ENCODE measurements at places on chromosomes 6 and 20. TPM values are rescaled to one million over a fixed set of nuclear protein-coding genes. Genes with fewer than 3 reads are reported as not detected.

GRCh38 chr6:146785001-146785585, 186.3 kb downstream of the ADGB start:
- no peaks in the 10 kb centered on the region for H3K36me3 ChIP-seq
- no peaks in the 10 kb centered on the region for H3K27me3 ChIP-seq
- no peak overlapping the region for H3K27ac ChIP-seq
- H3K4me3 ChIP-seq, result no peak overlapping the region

GRCh38 chr6:5174756-5175549, 85.8 kb downstream of the LYRM4 start:
- DNase-seq, result no peak
- peaks cover 59% of the 10 kb centered on the region for H3K4me1 ChIP-seq
- H3K4me3 ChIP-seq, result peak overlapping the region; percentile 19
- H3K27me3 ChIP-seq, result no peaks in the 10 kb centered on the region
- peak overlapping the region; percentile 82 for H3K27ac ChIP-seq

DNA sequence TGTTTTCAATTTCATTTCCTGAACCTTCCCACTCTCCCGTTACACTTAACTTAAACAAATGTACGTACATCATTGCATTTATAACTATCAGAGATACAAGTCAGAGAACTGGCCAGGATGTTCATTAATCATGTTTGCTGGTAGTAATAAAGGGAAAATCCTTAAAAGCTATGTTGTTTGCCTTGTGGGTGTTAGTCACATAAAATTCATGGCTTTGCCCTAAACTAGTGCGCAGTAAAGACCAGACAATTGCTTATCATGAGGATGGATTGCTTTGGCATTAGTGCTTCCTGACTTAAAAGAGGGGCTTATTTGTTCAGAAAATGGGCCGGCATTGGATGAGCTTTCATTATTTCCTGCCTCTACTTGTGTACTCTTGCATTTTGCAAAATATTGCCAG, 1037.3 kb upstream of the FLRT3 start:
- H3K27me3 ChIP-seq, result no peaks in the 10 kb centered on the region
- DNase-seq, result no peak
- no peaks in the 10 kb centered on the region for H3K4me1 ChIP-seq
- H3K4me3 ChIP-seq, result no peak overlapping the region
- H3K27ac ChIP-seq, result no peak overlapping the region

- H3K4me3 ChIP-seq, result no peak overlapping the region
- no peaks in the 10 kb centered on the region for H3K27me3 ChIP-seq
- no peaks in the 10 kb centered on the region for H3K36me3 ChIP-seq
- no peaks in the 10 kb centered on the region for H3K4me1 ChIP-seq
- H3K27ac ChIP-seq, result no peak overlapping the region
Observed at GRCh38 chr20:57076152-57076652, 190.2 kb downstream of the BMP7 start.

Gene SLC32A1
- total RNA-seq, result not detected

- H3K4me3 ChIP-seq, result no peak overlapping the region
- H3K27ac ChIP-seq, result peak overlapping the region; percentile 43
- no peaks in the 10 kb centered on the region for H3K36me3 ChIP-seq
- no peaks in the 10 kb centered on the region for H3K27me3 ChIP-seq
- peaks cover 46% of the 10 kb centered on the region for H3K4me1 ChIP-seq
Observed at GRCh38 chr6:53306819-53307347, 41.9 kb downstream of the ELOVL5 start.

- no peaks in the 10 kb centered on the region for H3K27me3 ChIP-seq
- no peak overlapping the region for H3K27ac ChIP-seq
- H3K36me3 ChIP-seq, result no peaks in the 10 kb centered on the region
- no peaks in the 10 kb centered on the region for H3K4me1 ChIP-seq
Observed at GRCh38 chr6:143575901-143576426, 64.4 kb upstream of the FUCA2 start.

- H3K4me3 ChIP-seq, result no peak overlapping the region
- no peaks in the 10 kb centered on the region for H3K27me3 ChIP-seq
- no peak overlapping the region for H3K27ac ChIP-seq
- peaks cover 15% of the 10 kb centered on the region for H3K4me1 ChIP-seq
- DNase-seq, result no peak
Observed at GRCh38 chr20:41176711-41177552, 39.6 kb downstream of the PLCG1 start.

- peaks cover 19% of the 10 kb centered on the region for H3K4me1 ChIP-seq
- DNase-seq, result no peak
- no peak overlapping the region for H3K4me3 ChIP-seq
- H3K36me3 ChIP-seq, result no peaks in the 10 kb centered on the region
- H3K27ac ChIP-seq, result no peak overlapping the region
- peaks cover 20% of the 10 kb centered on the region for H3K27me3 ChIP-seq
Observed at GRCh38 chr20:1491860-1492642, 831 bp upstream of the SIRPB2 start.

- H3K36me3 ChIP-seq, result no peaks in the 10 kb centered on the region
- H3K4me1 ChIP-seq, result no peaks in the 10 kb centered on the region
- DNase-seq, result no peak
- no peak overlapping the region for H3K4me3 ChIP-seq
- H3K27ac ChIP-seq, result no peak overlapping the region
- no peaks in the 10 kb centered on the region for H3K27me3 ChIP-seq
Observed at GRCh38 chr20:19275038-19275629, 62.7 kb downstream of the SLC24A3 start.

- no peak overlapping the region for H3K4me3 ChIP-seq
- peaks cover 23% of the 10 kb centered on the region for H3K27me3 ChIP-seq
- H3K27ac ChIP-seq, result no peak overlapping the region
- H3K36me3 ChIP-seq, result no peaks in the 10 kb centered on the region
- H3K4me1 ChIP-seq, result no peaks in the 10 kb centered on the region
- no peak for DNase-seq
Observed at GRCh38 chr6:40288919-40289318, 298.2 kb downstream of the LRFN2 start.

Gene PAX1
- not detected for total RNA-seq

GRCh38 chr20:57544838-57545564, 15.9 kb upstream of the PCK1 start:
- DNase-seq, result no peak
- H3K36me3 ChIP-seq, result no peaks in the 10 kb centered on the region
- no peaks in the 10 kb centered on the region for H3K4me1 ChIP-seq
- no peak overlapping the region for H3K27ac ChIP-seq
- no peak overlapping the region for H3K4me3 ChIP-seq

DNA sequence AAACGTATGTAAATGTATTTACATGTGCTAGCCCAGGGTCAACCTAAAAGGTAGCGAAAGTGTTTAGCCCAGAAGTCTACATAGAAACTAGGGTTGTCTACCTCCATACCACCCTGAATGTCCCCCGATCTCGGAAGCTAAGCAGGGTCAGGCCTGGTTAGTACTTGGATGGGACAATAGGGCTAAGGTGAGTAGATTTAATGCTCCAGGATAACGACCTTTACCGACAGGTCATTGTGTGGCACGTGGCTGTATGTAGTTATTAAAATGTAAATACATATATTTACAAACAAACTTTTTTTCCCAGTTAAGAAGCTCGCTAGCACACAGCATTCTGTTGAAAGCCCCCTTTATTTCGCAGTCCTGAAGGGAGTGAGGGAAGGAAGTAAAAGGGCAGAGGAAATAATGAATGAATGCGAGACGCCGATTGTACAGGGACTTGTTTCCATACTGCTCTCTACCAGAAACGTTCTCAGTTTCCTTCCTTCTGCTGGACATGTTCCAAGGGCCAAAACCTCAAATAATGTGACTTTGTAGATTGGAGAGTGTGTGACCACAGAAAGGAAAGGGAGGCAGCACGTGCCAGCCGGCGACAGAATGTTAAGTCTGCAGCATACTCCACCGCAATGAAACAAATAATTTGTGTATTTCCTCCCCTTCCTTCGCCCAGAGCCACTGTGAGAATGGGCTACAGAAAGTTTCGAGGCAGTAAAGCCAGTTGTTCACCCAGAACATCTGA, 612 bp downstream of the ADAT2 start:
- H3K36me3 ChIP-seq, result no peaks in the 10 kb centered on the region
- peaks cover 7% of the 10 kb centered on the region for H3K4me1 ChIP-seq
- H3K4me3 ChIP-seq, result peak overlapping the region; percentile 94

DNA sequence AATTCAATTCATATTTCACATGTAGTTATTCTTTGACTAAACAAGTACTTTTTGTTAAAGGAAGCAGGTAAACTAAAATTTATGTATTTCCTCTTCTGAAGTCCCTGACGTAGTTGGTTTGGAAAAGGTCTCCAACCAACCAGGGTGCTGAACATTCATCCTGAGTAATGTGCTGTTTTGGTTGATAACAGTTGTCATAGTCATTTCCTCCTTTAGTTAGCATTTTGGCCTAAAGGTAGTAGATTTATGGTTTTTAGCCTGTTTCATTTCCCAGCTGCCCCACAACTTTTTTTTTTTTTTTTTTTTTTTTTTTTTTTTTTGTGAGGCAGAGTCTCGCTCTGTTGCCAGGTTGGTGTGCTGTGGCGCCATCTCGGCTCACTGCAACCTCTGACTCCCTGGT, 382.8 kb upstream of the FLRT3 start:
- no peak overlapping the region for H3K4me3 ChIP-seq
- H3K4me1 ChIP-seq, result no peaks in the 10 kb centered on the region
- H3K27ac ChIP-seq, result no peak overlapping the region
- H3K36me3 ChIP-seq, result no peaks in the 10 kb centered on the region
- DNase-seq, result no peak

DNA sequence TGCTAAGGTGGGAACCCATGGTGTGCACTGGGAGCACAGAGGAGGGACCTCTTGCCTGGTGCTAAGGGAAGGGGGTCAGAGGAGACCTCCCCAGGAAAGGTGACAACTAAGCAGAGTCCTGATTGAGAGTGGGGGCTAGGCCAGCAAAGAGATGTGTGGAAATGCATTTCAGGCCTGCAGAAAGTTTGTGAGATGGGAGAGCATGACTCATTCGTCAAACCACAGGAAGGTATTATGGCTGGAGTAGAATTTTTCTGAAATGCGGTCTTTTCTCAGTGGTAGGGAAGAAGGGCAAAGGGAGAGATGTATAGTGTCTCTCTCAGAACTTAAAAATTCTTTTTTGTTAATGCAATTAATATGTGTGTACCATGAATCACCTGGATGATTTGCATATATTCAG, 23.6 kb upstream of the EDN1 start:
- no peak for DNase-seq
- H3K4me3 ChIP-seq, result no peak overlapping the region
- H3K27me3 ChIP-seq, result no peaks in the 10 kb centered on the region
- H3K27ac ChIP-seq, result no peak overlapping the region
- H3K4me1 ChIP-seq, result no peaks in the 10 kb centered on the region
- no peaks in the 10 kb centered on the region for H3K36me3 ChIP-seq

- H3K27me3 ChIP-seq, result no peaks in the 10 kb centered on the region
- H3K4me1 ChIP-seq, result no peaks in the 10 kb centered on the region
- peaks cover 2% of the 10 kb centered on the region for H3K36me3 ChIP-seq
- no peak overlapping the region for H3K4me3 ChIP-seq
- H3K27ac ChIP-seq, result no peak overlapping the region
Observed at GRCh38 chr20:37757550-37757949, 63.7 kb downstream of the CTNNBL1 start.

DNA sequence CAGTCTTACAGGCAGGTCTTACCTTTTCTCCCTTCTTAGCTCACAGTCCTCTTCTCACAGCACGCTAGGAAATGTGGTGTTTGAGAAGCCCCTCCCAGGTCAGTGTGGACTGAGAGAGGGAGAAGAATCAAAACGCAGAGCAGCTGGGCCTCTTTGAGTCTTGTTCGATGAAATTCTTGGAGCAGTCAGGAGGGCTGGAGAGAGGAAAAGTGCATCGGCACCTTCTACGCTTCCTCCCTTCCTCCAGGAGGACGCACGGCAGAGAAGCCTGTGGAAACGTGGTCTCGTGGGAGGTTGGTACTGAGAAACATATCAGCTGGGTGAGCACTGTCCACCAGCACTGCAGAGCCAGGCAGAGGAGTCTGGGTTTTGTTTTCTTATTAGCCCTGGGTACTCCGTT, 52.7 kb downstream of the TXLNB start:
- no peak overlapping the region for H3K27ac ChIP-seq
- no peak overlapping the region for H3K4me3 ChIP-seq
- no peak for DNase-seq

Gene FNDC11
- 0.38 TPM for total RNA-seq

DNA sequence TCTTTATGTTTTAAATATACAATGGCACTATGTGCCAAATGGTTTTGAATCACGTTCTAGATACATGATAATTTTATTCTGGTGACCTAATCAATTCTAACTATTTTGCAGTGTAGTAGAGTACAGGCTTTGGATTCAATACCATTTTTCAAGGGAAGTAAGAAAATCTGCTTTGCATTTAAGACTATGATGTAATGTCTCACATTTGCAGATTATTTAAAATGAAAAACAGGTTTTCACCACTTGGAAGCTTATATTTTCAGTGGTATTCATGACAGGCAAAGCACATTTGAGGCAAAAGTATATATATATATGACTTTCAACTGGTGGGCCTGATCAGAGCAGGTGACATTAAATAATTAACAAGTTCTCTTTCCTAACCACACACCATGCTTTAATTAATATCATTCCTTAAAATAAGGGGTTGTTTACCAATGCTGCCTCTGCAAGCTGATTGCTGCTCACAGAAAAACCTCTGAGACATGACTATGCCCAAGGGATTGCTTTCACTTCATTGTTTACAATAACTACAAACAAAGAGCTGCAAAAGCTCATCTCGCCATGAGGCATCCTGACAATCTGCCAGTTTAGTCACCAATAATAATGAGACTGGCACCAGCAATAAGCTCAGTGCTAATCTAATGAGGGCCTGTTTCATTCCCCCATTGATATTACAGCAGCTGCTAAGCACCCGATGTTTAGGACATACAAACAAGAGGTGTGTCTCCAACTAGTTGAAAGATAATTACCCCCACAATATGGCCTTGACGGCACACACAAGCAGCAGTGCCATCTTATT, 1176.0 kb upstream of the GJE1 start:
- no peak overlapping the region for H3K4me3 ChIP-seq
- DNase-seq, result no peak
- no peak overlapping the region for H3K27ac ChIP-seq
- no peaks in the 10 kb centered on the region for H3K36me3 ChIP-seq
- no peaks in the 10 kb centered on the region for H3K27me3 ChIP-seq

GRCh38 chr6:7439228-7439627, 49.6 kb downstream of the RIOK1 start:
- peaks cover 4% of the 10 kb centered on the region for H3K27me3 ChIP-seq
- H3K4me1 ChIP-seq, result peaks cover 7% of the 10 kb centered on the region
- no peak overlapping the region for H3K27ac ChIP-seq
- no peak for DNase-seq

DNA sequence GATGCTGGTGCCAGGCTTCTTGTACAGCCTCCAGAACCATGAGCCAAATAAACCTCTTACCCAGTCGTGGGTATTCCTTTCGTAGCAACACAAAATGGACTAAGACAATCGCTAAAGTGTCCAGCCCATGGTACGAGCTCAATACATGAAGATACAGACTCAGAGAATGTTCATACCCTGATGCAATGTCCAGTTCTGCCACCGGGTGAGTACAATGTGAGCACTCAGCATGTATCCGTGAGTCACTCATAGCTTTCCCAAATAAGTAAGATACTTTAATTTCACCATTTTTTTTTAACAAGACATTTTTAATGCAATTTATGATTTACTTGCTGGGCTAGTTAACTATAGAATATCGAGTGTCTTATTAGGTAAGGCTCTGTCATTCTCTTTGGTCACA, 26.7 kb upstream of the PDE10A start:
- H3K36me3 ChIP-seq, result no peaks in the 10 kb centered on the region
- no peak overlapping the region for H3K4me3 ChIP-seq
- no peaks in the 10 kb centered on the region for H3K27me3 ChIP-seq
- no peaks in the 10 kb centered on the region for H3K4me1 ChIP-seq
- DNase-seq, result no peak
- no peak overlapping the region for H3K27ac ChIP-seq
